Stimulated activated CD4-positive, alpha-beta T cell treated with anti-CD3 and anti-CD28 coated beads, TNF-alpha, amount 100 ng/mL, for 48 hours (primary cell): ENCODE measurements at places on chromosomes 2 and 18.

- DNase-seq: no peak
Measured at GRCh38 chr2:107383691-107384090, 443.0 kb upstream of the RGPD4 start.

GRCh38 chr2:55585451-55586080 lies 31.9 kb downstream of the PPP4R3B start:
- DNase-seq: no peak

- no peak for DNase-seq
Measured at GRCh38 chr2:112767693-112768330, 3.4 kb upstream of the CKAP2L start.

DNA sequence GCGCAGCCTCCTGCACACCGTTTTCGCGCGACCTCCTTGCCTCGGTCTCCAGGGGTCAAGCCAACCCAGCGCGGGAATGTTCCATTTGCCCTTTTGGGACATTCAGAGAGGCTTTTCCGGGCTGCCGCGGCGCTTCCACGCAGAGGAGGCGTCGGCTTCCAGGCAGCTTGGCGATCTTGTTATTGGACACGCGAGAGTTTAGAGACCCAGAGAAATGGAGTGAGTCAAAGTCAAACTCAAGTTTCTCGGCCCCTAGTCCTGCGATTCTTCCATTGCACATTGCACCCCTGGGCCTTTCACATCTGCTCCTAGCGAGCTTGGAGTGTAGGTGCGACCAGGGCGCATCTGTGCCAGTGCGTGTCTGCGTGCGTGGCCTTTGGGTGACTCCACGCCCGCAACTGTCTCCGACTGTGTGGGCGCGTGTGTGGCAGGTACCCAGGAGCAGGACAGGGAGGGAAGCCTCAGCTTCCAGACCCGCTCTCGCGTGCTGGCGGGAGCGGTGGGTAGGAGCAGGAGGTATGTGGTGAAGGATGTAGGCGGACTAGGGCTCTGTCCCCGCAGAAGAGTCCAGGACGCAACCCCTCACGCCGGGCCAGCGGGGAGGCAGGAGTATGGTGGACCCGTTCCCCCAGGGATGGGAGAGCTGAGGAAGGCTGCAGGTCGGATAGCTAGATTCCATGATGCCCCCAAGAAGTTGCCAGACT lies 13.5 kb downstream of the SIX3 start:
- DNase-seq: no peak

GRCh38 chr2:10141736-10142639 lies 19.4 kb downstream of the RRM2 start:
- DNase-seq: no peak

GRCh38 chr2:29951576-29951975 lies 30.2 kb upstream of the ALK start:
- DNase-seq: no peak
